Heart left ventricle (tissue), 16 donors: ENCODE measurements at places on chromosomes 5 and 9. TPM values are rescaled to one million over a fixed set of nuclear protein-coding genes. Genes with fewer than 3 reads are reported as not detected.

Gene MRRF
- 33.6 TPM for total RNA-seq

DNA sequence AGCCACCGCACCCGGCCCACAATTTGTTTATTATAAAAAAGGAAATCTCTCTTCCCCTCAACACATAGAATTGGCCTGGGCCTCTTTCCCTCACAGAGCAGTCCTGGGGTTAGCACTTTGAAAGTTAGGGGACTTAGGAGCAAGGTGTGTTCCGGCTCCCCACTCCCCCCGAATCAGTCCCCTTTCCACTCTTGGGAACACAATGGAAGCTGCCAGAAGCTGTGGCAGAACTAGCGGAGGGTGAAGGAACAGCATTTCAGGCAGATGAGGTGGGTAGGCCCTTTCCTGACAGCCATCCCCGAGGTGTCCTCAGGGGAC lies 16.4 kb upstream of the C5orf47 start:
- peak overlapping the region; percentile 33 for H3K4me3 ChIP-seq
- no peaks in the 10 kb centered on the region for H3K36me3 ChIP-seq
- DNase-seq = no peak
- H3K27me3 ChIP-seq = no peaks in the 10 kb centered on the region

GRCh38 chr5:73229271-73229670 lies 56.3 kb downstream of the TMEM174 start:
- no peaks in the 10 kb centered on the region for H3K36me3 ChIP-seq
- peaks cover 23% of the 10 kb centered on the region for H3K4me1 ChIP-seq
- H3K27ac ChIP-seq = no peak overlapping the region
- DNase-seq = no peak

DNA sequence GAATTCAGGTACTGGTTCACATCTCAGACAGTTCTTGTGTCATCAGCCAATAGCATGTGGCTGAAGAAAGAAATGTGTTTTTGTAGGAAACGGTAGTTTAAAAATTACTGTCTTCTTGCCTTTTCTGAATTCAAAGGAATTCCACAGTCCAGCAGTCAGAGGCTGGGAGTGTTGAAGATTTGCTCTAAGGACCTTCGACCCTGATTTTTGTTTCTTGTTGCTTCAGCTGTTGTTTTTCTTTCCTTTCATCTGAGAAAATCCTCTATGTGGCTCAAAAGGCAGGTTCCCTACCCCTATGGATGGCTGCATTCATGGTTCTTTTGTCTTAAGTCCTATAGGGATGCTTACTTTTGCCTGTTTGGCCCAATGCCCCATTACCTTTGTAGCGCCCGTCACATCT lies 304.9 kb downstream of the TMEM167A start:
- no peak overlapping the region for H3K4me3 ChIP-seq
- no peaks in the 10 kb centered on the region for H3K27me3 ChIP-seq
- no peaks in the 10 kb centered on the region for H3K36me3 ChIP-seq

- H3K4me1 ChIP-seq = no peaks in the 10 kb centered on the region
- H3K4me3 ChIP-seq = no peak overlapping the region
- no peaks in the 10 kb centered on the region for H3K36me3 ChIP-seq
- H3K27ac ChIP-seq = no peak overlapping the region
- DNase-seq = no peak
Observed at GRCh38 chr5:2333291-2333690, 418.2 kb downstream of the IRX2 start.

DNA sequence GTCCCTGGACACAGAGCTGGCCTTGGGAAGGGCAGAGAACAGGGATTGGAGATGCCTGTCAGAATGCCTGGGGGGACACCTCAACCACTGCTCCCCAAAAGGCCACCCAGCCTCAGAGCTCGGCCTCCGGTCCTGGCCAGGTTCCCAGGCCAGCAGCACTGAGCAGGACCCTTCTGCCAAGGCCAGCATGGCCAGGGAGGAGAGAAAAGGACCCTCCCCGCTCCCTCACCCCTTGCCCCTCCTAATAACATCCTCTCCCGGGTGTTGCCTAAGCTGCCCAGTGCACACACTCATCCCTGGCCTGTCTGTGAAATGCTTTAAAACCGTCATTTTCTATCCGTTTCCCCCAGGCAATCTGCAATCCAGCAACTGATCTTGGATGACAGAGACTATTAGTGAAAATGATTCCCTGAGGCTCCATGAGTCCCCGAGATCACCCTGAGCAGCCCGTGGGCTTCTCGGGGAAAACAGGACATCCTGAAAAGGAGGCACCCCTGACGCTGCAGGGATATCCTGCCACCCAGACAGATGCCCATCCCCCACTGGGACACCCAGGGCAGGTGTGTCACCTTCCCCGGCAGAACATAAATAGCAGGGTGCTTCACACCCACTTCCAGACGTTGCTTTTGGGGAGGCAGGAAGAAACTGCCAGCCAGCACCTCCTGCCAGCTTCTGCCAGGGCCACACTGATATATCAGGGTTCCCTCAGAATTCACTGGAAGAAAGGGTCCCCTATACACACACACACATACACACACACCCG lies 75.3 kb downstream of the ADAMTS2 start:
- H3K27me3 ChIP-seq = no peaks in the 10 kb centered on the region
- H3K27ac ChIP-seq = peak overlapping the region; percentile 36
- H3K4me1 ChIP-seq = peaks cover 70% of the 10 kb centered on the region
- no peak overlapping the region for H3K4me3 ChIP-seq
- no peaks in the 10 kb centered on the region for H3K36me3 ChIP-seq
- peak; percentile 8 for DNase-seq

DNA sequence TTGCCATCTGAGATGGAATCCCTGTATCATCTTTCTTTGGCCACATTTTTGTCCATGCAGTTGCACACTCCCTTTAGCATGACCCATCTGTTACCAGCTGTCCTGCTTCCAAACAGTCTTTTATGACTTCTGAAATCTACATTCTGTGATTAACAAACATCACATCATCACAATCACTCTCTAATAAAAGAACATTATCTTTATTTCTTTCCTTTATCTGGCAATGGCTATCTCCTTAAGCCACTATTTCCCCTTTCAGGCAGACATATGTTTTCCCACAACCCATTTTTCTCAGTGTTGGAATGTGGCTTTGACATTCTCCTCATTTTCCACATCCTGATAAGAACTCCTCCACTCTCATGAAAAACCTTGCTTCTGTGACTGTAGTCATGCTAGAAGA lies 141.0 kb downstream of the ST8SIA4 start:
- H3K36me3 ChIP-seq = no peaks in the 10 kb centered on the region
- H3K4me1 ChIP-seq = no peaks in the 10 kb centered on the region
- DNase-seq = no peak
- no peaks in the 10 kb centered on the region for H3K27me3 ChIP-seq
